ENCODE measurements at places on chromosomes 16 and 17.

- DNase-seq: no peak
Observed at GRCh38 chr16:22642416-22643088, 131.9 kb downstream of the NPIPB5 start.

DNA sequence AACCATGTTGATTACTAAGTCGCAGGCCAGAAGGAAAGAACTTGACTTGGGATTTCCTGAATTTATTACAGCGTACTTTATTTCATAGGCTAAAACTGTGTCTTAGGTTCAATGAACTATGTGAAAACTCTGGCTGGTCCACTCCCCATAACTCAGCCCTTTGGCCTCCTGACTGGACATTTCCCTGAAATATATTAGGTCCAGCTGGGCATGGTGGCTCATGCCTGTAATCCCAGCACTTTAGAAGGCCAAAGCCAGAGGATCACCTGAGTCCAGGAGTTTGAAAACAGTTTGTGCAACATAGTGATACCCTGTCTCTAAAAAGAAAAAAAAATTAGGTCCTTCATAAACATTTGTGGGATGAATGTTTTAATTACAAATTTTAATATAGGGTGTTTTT lies 97.0 kb downstream of the CYLD start:
- peak; percentile 23 for DNase-seq

DNA sequence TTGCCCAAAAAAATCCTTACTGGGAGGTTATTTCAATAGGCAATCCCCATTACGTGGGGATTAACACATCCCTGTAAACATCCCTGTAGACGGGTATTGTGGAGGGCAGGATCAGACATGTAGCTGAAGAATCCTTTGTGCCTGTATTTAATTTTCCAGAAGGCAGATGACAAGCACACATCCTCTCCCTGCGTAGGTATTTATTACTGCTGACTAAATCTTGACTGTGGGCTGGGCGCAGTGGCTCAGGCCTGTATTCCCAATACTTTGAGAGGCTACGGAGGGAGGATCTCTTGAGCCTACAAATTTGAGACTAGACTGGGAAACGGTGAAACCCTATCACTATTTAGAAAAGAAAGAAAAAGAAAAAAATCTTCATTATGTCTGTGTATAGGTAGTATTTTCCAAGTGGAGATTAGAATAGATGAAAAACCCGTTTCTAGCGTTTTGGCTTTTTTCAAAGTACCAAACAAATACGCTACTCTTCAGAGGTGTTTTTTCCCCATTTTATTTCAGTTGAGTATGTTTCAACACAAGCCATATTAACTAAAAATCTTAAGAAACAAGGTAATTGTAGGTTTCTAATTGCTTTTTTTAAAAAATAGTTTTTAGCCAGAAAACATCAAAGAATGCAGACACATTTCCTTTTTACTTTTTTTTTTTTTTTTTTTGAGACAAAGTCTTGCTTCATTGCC lies 1.5 kb upstream of the MARF1 start:
- DNase-seq: peak; percentile 40

DNA sequence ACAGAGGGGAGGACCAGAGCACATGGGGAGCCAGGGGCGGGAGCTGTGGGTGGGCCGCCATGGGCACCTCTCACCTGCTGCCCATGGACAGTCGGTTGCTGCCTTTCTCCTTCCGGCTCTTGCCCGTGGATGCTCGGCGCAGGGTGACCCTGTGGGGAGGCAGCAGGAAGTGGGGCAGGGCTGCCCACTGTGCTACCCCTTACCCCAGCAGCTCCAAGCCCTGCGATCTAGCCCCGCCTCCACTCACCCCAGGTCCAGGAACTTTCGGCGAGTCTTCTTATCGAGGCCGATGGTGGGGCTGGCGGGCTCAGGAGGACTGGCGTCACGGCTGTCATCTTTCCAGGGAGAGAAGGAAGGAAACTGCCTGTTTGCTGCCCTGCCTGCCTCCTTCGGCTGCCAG lies 14.2 kb downstream of the SAMD14 start:
- DNase-seq: no peak

- DNase-seq: peak; percentile 89
Observed at GRCh38 chr16:29029168-29029994, 44.5 kb downstream of the LAT start.

DNA sequence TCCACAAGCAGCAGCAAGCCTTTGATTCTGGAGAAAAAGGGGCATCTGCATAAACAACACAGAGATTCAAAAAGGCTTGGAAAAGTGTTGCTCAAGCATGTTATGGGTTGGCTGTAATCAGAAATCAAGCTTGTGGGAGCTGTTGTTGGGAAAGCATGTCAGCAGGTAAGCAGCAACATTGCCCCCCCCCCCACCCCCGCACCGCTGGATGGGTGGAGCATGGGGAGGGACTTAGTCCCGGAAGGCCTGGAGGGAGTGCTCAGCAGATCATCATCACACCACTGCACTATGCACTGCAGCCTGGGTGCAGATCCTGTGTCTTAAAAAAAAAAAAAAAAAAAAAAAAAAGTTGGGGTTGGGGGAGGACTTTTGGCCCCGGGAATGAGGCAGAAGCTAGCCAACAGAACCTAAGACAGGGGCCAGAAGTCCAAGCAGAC lies 16.8 kb upstream of the AKAP1 start:
- no peak for DNase-seq

GRCh38 chr16:30934827-30935557 lies 11.6 kb downstream of the FBXL19 start:
- no peak for DNase-seq

- DNase-seq: no peak
Observed at GRCh38 chr16:65249768-65250167, 127.9 kb upstream of the CDH11 start.

- DNase-seq: no peak
Observed at GRCh38 chr16:12742741-12743140, 60.9 kb downstream of the CPPED1 start.

GRCh38 chr17:41683441-41684007 lies 5.2 kb upstream of the EIF1 start:
- DNase-seq: no peak

Data from activated CD8-positive, alpha-beta memory T cell treated with anti-CD3 and anti-CD28 coated beads, Interleukin-2, amount 50 U/mL, for 48 hours (primary cell).